ENCODE measurements at places on chromosomes 16 and 17.

DNA sequence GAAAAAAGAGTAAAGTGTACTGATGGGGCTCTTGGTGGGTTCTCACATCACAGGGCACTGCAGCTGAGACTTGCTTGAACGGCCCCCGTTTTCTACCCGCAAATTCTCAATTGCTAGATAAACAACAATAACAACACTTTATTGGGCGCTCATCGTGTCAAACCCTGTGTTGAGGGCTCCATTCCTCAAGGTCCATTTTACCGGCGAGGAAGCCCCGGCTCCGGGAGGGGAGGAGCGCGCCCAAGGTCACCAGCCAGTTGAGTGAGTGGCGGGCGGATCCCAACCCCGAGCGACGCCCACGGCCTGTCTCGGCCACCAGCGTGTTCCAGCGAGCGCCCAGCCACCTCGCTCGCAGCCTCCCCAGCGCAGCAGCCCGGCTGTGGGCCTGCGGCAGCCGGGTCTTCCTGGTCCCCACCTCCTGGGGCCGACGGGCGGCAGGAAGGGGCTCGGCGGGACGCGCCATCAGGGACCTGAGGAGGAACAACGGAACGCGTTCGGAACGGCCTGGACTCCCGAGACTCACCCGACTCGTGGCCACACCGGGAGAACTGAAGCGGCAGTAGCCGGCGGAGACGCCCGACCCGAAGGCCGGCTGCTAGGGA lies 373 bp downstream of the CMC2 start:
- peak; percentile 40 for DNase-seq

- DNase-seq, result peak; percentile 72
Observed at GRCh38 chr17:55607731-55608341, 96.6 kb upstream of the SMIM36 start.

DNA sequence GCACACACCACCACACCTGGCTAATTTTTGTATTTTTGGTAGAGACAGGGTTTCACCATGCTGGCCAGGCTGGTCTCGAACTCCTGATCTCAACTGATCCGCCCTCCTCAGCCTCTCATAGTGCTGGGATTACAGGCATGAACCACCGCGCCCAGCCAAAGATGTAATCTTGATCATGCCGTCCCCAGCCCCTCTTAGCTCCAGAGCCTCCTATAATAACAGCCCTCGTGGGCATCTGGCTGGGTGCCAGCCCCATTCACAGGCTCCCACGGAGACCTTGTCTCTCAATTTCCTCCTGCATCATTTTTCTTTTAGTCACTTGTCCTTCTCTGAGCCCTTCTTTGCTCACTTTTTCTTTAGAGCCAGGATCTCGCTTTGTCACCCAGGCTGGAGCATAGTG lies 94.2 kb downstream of the KATNIP start:
- no peak for DNase-seq

DNA sequence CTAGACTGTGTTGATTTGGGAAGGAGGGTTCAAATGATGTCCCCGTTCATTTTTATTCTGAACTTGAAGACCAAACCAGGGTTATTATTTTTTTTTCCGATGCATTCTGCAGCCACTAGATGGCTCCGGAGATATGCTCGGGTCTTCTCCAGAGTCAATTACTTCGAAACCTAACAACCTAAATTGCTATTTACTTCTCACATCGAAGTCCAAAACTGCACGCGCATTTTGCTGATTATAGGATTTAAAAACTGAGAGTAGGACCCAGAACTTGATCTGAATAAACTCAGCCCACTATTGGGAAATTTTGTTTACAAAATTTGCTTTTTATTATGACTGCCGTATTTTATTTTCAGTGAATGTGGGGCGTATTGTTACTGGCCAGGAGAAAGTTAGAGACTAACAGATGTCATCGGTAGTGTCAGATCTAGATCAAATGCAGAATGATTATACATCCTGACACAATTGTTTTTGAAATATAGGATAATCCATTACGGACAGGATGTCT lies 263.8 kb downstream of the HS3ST3A1 start:
- peak; percentile 85 for DNase-seq

- peak; percentile 59 for DNase-seq
Observed at GRCh38 chr16:57444711-57445110, 2.5 kb downstream of the CIAPIN1 start.

- DNase-seq, result no peak
Observed at GRCh38 chr16:31145398-31145990, 4.4 kb downstream of the PRSS36 start.

- DNase-seq, result no peak
Observed at GRCh38 chr17:76796081-76796480, 58.2 kb downstream of the MFSD11 start.

DNA sequence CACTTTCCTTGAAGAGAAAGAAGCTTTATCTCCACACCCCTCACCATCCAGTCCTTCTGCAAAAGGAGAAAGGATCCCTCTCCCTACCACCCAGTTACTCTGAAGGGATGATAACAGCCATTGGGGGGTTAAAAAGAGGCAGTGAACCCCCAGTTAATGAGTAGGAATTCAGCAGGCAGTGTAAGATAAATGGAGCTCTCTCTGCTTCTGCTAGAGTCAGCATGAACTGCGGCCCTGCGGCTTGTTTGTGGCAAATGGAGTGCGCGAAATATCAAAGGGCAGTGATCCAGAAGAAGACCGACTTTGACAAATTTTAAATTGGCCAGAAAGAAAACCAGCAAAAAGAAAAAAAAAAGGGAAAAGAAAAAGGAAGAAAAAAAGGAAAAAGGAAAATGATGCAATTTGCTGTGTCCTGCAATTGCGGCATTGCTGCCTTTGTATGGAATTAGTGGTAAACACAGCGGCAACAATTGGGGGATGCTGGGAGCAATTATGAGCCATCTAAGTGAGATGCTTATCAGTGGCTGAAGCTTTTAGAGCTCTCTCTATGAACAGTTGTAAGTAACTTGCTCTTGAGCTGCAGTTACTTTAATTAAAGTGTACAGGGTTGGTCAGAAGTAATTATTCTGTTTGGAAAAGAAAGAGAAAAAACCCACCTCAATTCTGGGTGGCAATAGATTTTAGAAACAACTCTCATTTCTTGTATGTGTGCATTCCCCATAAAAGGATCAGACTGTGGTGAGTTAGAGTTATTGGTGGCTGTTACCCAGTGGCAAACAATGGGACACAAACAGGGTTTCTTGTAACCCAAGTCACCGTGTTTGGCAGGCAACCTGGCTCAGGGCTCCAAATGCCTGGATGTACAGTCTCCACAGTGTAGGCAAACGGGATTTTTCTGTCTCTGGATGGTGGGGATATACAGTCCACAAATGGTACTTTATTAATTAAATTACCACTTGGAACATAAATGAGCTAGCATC lies 161.3 kb downstream of the AATF start:
- DNase-seq, result no peak

GRCh38 chr17:75875940-75876189 lies 2.5 kb downstream of the TRIM47 start:
- DNase-seq, result no peak

DNA sequence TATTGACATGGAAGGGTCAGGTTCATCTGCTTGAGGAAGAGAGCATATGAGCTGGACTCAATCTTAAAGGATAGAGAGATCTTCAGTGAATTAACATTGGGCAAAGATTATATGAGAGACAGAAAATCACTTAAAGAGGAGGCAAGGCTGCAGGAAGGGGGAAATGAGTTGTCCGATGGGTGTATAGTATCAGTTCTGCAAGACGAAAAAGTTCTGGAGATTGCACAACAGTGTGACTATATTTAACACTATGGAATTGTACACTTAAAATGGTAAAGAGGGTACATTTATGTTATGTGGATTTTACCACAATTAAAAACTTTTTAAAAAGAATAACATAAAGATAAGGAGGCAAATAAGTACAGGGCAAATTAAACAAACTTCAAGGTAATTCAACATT lies 80.7 kb downstream of the HELZ start:
- DNase-seq, result no peak

GRCh38 chr17:82795615-82796014 lies 43.8 kb downstream of the TBCD start:
- DNase-seq, result no peak

- DNase-seq, result no peak
Observed at GRCh38 chr16:70757183-70757582, 43.8 kb downstream of the VAC14 start.

GRCh38 chr17:63973930-63974593 lies 1.3 kb upstream of the SCN4A start:
- DNase-seq, result no peak

DNA sequence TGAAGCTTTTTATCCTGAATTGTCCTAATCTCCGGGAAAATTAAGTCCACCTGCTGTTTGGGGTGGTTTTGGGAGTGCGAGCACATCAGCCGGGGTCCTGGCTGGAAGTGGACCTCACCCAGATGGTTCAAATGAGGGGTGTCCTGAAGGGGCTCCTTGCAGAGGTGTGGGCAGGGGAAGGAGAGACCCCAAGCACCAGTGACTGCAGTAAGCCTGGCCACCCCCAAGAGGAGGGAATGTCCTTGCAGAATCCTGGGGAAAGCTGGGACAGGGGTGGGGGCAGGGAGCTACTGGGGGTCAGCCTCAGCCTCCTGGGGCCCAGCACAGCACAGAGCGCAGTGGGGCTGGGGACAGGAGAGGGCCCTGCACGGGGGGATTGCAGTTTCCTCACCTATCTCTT lies 29.4 kb downstream of the NAGPA start:
- DNase-seq, result no peak

DNA sequence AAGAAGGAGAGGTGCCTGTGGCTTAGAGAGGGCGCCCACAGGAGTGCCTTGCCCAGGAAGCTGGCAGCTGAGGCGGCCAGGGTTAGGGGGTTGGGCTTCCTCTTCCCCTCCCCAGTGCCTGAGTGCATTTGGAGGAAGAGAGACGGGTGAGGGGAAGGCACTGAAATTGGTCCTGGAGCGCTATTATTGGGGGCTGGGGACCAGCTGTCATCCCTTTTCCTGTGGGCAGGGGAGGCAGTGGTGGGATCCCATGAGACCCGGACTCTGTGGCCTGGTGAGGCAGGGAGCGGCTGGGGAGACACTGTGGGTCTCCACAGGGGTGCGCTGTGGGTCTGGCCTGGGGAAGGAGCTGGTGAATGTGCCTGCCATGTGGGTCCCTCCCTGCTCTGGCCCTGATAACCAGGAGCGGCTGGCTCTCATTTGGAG lies 259.7 kb downstream of the SEC14L1 start:
- no peak for DNase-seq

DNA sequence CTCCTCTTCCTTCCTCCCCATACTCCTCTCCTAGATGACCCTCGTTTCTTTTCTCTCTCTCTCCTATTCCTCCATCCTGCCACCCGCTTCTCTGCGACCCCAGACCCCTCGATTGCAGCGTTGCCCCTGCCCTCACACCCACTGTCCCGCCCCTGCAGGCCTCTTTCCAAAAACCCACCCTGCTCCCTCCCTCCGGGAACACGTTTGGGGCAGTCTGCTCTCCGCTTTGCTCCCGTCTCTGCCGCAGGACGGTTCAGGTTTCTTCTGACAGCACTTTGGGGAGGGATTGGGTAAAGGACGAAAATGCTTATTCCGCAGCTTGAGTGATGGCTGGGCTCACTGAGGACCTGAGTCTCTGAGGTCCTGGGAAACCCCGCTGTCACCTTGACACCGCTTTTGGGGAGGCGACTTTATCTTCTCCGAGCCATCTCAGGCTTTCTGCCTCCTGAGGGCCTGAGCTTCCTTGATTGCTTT lies 690 bp downstream of the NDE1 start:
- peak; percentile 32 for DNase-seq
